Stimulated activated CD4-positive, alpha-beta T cell treated with anti-CD3 and anti-CD28 coated beads, Interleukin-15, amount 100 ng/mL, for 48 hours (primary cell): ENCODE measurements at places on chromosomes 7 and 10.

DNA sequence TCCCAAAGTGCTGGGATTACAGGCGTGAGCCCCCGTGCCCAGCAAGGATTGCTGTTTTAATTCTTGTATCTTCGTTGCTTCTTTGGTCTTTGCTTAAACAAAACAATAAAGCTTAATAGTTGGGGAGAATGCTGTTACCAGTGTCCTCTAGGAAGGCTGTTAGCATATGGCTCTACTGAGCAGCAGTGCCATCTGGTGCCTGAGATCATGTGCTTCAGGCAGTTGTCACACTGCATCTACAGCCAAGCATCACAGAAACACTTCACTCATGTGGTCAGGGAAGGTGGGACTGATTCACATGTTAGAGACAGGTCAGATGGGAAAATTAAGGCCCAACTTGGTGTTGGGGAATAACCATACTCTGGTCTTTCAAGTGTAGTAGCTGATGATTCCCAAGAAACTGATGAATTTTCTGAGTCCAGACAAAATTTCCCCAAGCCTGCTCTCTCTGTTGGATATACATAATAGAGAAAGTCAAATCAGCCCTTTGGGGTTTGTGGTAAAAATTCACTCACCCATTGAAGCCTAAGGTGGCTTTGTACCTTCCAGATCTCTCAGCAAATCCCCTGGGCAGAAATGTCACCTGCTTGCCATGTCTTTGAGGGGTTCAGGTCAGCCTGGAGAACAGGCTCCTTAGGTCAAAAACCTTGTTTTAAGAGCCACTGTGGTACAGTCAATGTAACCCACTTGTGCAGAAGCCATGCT, 28.4 kb downstream of the UBE2D4 start:
- no peak for DNase-seq

DNA sequence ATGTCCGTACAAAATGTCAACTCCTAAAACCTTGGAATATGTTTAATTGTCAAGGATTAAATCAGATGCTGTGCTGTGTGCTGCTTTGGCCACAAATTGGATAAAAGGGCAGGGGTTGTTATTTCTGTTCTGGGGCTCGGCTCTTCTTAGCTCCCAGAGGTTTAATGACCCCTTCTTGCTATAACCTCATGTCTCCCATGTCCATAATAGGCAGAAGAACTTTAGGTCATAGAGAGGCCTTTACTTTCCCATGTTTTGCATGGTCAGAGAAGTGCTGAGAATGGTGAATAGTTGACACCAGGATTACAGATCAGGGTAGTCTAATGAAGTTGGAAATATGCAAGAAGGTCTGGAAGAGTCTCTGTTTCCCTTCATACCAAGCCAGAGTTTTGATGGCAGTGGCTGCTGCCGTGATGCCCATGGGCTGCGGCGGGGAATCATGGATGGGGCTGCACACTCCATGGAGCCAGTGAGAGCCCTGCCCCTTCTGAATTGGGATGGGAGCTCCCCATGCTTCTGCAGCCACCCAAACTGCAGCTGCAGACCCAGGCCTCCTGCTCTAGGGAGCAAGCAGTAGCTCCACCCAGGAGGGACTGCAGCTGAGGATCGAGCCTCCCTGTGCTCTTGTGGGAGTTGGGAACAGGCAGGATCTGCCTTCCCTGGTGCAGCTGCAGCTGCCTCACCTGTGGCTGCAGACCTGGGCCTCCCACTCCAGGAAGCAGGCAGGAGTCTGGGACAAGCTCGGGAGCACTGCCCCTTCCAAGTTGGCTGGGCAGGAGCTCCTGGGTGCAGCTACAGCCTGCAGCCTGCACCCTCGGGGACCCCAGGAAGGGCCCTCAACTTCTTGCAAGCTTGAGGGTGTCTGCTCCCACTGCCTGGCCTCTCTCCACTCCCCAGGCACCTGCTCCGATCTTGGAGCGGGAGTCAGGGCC, 23.1 kb upstream of the STEAP4 start:
- DNase-seq = no peak

- DNase-seq = no peak
Observed at GRCh38 chr7:79610313-79610712, 156.8 kb upstream of the MAGI2 start.

DNA sequence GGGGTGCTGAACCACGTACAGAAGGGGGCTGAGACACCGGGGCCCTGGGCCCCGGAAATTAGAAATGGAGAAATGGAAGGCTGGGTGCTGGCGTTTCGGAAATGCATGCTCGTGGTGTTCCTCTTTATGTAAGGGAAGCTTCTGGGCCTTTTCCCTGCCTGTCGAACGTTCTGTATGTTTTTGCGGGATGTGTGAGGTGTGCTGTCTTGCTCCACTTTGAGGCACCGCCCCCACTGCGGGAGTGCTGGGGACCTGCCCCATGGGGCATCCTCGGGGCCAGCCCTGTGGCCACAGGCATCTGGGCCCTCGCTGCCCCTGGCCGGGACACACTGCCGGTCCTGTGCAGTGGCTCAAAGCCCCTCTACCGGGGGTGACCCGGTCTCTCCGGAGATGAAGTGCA, 1.7 kb upstream of the VENTX start:
- no peak for DNase-seq

DNA sequence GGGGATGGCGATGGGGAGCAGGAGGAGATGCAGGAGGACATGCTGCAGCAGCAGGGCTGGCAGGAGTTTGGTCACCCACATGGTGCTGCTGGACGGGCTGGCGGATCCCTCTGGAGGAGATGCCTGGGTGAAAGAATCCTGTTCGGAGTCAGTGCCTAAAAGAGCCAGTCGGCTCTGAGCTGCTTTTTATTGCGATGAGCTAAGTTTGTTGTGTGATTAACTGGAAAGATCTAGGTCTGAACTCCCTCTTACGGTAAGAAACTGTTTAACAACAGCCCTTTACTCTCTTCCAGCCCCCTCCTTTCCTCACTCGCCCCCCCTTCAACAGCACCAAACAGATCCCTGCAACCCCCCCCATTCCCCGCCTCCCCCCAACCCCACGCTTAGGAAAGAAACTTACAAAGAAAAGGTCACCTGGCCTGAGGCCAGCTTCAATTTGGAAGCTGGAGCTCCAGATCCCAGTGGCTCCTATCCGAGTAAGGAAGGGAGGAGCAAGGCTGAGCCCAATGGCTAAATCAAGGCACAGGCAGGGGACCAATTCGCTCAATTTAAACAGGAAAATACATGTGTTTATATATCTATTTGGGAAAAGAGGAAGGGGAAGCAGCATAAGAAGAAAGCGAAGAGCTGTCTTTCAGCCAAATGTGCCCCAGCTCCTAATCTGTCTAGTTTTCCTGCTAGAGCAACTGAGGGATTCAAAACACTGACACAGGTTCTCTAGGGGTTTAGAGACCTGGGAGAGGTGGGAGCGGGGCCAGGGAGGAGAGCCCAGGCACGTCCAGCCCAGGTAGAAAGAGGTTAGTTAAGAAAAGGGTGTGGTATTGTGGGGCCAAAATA, at the start of gene HGF:
HGF (minus strand) TSS at position 157 of the 837 bp plus-strand sequence; CDS start at position 81, 76 bp downstream.
- no peak for DNase-seq
